ENCODE measurements at places on chromosomes 16 and 17. TPM values are rescaled to one million over a fixed set of nuclear protein-coding genes. Genes with fewer than 3 reads are reported as not detected.

TXNL4B gene
- 22.2 TPM for total RNA-seq

CES5A gene
- 1.3 TPM for total RNA-seq

CSH1 gene
- total RNA-seq, result not detected

SCN4A gene
- total RNA-seq, result not detected

ABCC11 gene
- 0.31 TPM for total RNA-seq

ANKRD40CL gene
- total RNA-seq, result not detected

LLGL2 gene
- 1.6 TPM for total RNA-seq

PDE6G gene
- total RNA-seq, result not detected

ZNF385C gene
- 0.31 TPM for total RNA-seq

SLC16A13 gene
- total RNA-seq, result 0.31 TPM

ARL4D gene
- total RNA-seq, result 43.8 TPM

SEC14L5 gene
- 0.94 TPM for total RNA-seq

IGF2BP1 gene
- total RNA-seq, result 2.8 TPM

ST6GALNAC1 gene
- 3.1 TPM for total RNA-seq

TBC1D3 gene
- not detected for total RNA-seq

SHISA6 gene
- 8.8 TPM for total RNA-seq

SNAI3 gene
- total RNA-seq, result not detected

C17orf78 gene
- not detected for total RNA-seq
